ENCODE measurements at places on chromosomes 3 and 15. TPM values are rescaled to one million over a fixed set of nuclear protein-coding genes. Genes with fewer than 3 reads are reported as not detected.
A peak's percentile ranks its signal among the peaks of the same experiment; 100 is the strongest.

The FBXW12 gene
- not detected for total RNA-seq

The ALG1L2 gene
- total RNA-seq, result not detected

The TCF12 gene
- 30.5 TPM for total RNA-seq

The TNFAIP8L3 gene
- total RNA-seq, result 0.61 TPM

DNA sequence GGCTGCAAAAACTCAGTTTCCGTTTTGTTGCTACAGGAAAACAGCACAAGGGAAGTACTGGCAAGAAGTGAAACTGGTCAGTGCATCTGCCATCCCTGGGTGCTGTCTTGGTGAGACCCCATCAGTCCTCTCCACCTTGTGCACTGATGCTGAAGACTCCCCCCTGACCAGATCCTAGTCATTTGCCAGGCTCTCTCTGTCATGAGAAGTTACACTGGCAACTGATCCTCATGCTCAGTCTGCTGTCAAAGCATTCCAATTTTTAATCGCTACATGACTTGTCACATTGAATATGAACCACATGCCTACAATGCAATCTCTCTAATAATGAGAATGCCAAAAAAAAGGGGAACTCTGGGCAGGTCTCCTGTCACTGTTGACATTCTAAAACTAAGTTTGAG, 296.5 kb downstream of the ZIC1 start:
- DNase-seq, result no peak

DNA sequence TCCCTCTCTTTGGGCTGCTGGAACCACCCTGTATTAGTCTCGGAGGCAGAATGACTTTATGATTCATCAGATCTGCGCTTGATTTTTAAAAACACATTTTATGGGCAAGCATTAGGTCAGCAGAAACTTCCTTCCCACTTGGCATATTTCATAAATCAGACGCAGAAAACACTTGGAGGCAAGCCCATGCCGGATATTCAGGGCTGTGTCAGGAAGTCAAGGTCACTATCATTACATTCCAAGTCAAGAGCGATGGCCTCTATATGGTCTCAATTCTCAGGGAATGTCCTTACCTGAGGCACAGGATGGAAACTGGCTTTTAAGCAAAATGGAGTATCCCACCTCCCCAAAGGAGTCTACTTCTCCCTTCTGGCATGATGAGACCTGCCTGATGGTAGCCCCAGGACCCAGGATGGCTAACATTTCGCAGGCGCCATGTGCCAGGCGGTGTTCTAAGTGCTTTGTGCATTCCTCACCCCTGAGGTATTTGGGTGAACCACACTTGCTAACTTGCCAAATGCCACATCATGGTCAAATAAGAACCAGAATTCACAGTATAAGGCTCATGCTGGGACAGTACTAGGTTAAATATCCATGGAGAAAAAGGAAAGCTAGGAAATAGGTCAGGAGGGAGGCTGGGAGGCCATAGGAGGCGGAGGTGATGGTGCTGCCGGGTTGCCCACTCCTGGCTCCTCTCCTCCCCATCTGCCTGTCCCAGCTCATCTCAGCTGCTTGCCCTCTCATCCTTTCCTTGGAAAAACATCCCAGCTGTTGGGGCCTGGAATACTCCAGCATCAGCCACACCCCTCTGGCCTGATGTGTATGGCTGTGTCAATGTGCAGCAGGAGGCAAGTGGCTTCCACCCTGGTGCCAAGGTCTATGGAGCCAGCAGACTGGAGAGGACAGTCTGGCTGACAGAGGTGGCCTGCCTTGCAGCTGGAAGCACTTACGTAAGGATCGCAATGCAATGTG, 18.8 kb downstream of the BCL2L10 start:
- peak; percentile 85 for DNase-seq

DNA sequence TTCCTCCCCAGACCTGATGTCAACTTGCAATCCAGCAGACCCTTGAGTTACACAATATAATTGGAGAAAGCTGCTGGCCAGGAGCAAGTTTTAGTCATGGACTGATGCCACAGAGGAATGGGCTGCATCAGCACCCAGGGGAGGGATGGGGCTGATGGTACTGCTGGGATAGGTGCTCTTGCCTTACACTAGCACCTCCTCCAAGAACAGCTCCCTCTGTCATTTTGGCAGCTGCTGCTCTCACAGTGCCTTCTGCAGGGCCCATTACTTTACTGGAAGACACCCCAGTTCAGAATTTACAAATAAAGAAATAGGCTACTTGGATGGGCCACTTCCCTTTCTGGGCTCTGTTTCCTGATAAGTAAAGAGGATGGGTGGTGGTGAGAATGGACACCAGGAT, 85.3 kb upstream of the RORA start:
- DNase-seq, result no peak

DNA sequence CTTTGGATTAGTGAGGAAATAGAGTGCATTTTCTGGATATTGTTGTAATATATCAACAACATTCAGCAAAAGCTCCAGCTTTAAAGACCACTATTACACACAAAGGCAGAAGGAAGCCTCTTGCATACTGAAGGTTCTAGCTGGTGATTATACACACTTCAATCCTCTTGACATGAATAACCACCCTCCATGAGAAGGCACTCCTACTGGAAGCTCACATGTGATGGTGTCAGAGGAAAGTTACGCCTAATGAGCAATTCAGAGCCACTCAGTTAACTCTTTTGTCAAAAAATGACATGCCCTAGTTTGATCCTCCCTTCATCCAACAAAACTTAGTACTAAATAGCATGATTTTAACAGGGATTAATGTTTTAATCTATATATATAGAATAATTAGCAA, 124.6 kb upstream of the LYSMD4 start:
- DNase-seq, result no peak

DNA sequence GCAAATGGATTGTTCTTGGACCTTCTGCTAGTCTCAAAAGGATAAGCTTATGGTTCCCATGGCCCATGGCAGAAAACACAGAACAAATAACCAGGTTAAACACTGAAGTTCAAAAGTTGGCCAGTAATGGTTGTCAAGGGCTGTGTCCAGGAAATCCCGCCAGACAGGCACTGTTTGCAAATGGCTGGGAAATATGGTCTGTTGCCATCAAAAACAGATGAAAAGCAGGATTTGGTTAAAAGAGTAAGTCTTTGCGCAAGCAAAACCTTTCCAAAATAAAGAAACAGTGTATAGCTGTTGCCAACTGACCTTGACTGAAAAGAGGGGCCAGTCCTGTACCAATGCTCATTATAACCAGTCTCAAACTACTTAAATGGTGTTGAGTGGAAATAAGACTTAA, 58.6 kb downstream of the WWTR1 start:
- DNase-seq, result peak; percentile 34

DNA sequence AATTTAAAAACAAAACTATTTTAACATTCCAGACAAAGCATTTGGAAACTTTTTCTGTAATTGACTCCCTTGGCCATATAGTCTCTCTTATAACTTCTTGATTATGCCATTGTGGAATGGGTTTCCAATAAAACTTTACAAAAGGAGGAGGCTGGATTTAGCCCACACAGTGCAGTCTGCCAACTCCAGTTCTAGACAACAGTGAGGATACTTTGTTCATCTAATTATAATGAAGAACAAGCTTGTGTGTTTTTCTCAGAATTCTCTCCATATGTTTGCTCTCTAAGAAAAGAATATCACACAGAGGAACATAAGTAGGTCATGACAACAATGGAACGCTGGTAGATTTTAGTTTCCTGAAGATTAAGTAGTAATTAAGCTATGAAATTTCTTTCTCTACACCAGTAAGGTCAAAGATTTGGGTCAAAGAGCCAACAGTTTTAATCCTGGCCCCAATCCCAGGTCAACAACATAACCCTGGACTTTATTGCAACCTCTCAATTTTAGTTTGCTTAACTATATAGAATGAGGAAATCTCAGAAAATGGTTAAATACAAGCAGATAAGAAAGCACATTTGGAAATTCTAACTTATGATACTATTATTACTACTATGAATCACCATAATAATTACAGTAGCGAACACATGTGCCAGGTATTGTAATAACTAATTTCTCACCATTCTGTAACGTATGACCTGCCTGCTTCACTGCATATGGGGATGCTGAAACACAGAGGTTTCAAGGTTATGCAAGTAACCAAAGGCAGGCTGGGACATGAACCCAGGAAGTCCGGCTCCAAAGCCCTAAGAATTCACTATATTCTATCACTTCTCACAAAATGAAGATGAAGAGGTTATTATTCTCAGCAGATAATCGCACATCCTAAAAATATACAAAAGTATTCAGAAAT, 65.7 kb downstream of the TJP1 start:
- DNase-seq, result no peak

DNA sequence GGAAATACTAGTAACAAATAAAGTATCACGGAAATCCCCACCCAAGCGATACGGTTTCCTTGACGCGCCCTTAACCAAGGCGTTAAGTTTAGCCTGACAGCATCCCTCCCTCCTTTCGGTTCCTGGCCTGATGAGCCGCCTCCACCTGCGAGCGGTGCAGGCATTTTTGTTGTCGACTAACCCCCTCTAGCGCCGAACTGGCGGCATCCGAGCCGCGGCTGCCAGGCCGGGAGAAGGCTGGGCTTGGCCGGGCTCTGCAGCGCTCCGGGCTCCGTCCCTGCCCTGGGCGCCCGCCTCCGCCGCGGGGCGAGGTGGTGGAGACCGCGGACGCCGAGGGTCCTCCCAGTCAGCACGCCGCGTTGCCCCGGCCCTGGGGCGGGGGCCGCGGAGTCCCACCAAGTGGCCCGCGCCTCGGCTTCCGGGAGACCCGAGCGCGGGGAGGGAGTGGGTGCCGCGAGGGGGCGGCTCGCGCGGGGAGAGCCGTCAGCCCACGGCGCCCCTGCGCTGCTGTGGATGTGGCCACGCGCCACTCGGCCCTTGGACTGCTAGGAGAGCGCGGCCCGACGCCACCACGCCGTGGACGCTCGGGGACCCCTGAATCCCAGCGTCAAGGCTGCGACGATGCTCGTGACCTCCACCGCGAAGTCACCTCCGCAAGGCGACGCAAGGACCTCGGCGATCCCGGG, 1.1 kb upstream of the EPHA6 start:
- DNase-seq, result peak; percentile 65

DNA sequence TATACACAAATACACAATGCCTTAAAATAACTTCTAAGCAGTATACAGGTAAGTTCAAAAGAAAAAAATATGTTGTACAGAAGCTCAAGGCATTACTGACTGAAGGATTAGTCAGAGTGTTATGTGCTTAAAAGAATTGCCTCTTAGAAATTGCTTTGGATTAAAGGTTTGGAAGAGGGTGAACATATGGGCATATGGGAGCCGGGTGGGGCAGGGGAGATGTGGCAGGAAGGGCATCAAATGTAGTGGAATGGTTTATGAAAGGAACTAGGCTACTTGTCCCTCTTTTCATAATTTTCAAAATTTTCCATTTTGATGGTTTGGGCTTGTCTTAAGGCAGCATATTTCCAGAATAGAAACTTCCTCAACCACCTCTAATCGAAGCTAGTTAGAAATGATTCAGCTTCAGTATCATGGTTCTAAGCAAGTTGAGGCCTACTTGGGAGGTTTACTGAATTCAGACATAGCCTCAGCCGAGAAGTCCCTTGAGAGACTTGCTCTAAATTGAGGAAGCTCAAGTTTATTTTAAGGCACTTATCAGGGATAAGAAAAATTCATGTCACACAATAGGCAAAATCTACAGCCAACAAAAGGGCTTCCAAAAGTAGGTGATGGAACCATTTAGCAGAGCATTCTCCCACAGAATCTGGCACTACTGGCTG, 10.1 kb upstream of the GOLGB1 start:
- no peak for DNase-seq

Measured in psoas muscle (tissue), 8 donors.